NCI-H1436 treated with DMSO at 0.1 percent for 48 hours (cell line): ENCODE measurements at places on chromosomes 1 and 21.

- no peak for DNase-seq
Observed at GRCh38 chr1:218492874-218493273, 147.7 kb downstream of the TGFB2 start.

DNA sequence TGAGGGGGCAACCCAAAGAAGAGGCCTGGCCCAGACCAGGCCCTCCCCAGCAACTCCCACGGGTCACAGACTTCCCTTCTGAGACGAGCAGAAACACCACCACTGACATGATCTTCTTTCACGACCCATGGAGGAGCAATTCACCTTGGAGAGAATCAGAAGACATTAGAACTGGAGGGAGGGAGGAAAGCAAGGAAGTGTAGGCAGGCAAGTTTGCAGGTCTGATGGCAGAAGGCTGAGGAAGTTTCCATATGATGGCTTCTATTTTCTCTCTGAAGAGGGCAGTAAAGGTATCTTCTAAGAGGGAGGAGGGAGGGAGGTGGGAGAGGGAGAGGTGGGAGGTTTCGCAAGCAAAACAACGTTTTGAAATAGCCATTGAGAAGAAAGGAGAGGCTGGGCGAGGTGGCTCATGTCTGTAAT, 1.4 kb upstream of the UBXN10 start:
- DNase-seq = no peak

- DNase-seq = no peak
Observed at GRCh38 chr1:218476385-218476784, 131.2 kb downstream of the TGFB2 start.

GRCh38 chr1:88462488-88463261, 221.4 kb upstream of the PKN2 start:
- DNase-seq = no peak

DNA sequence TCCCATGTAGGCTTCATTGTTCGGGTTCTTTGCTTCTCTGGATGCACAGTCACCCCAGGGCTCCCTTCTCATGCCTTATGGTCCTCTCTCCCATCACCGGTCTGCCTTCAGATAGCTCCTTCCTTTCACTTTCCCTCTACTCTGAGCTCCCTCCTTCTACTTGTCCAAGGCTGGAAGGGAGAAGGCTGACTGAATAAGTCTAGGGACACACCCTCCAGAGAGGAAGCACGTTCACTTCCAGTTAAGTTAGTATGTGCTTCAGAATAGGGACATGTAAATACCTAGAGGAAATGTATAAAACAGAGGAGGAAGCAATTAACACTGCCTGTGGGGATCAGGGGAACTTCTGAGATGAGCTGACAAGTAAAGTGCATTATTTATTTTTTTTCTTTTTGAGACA, 23.5 kb downstream of the CXADR start:
- no peak for DNase-seq

- DNase-seq = no peak
Observed at GRCh38 chr1:234979296-234980279, 149.0 kb downstream of the TOMM20 start.

DNA sequence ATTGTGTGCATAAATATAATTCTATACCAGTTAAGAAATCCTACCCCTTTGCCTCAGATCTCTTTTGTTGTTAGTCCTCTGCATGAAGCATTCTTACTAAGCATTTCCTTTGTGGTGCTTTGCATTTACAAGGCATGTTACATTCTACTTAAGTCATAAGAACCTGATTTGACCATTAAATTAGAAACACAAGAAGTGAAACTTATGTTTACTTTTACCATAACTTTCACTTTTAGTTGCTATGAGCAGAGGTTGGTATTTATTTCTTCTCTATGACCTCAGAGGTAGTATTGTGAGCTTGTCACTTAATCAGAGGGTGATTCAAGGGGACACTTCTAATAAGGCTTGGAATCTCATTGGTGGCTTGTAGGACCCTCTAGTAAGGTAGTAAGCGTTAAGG, 9.0 kb downstream of the FAM20B start:
- DNase-seq = no peak

DNA sequence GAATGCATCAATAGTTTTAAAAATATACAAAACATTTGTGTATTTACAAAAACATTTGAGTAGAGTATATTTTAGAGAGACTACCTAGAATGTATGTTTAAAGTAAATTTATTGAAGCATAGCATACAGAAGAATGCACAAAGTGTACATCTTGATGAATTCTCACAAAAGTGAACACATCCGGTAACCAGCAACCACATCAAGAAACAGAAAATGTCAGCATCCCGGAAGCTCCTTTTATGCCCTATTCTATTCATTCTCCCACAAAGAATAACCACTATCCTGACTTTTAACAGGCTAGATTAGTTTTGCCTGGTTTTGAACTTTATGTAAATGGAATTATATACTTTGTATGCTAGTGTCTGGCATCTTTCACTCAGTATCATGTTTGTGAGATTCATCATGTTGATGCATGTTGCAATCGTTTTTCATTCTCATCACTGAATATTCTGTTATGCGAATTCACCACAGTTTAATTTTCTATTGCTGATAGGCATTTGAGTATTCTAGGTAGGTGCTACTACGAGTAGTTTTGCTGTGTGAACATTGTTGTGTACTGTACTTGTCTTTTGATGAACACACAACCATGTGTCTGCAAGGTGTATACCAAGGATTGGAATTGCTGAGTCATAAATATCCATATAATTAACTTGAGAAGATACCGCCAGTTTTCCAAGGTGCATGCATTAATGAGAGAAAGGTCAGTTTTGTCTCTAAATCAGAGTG, 75.4 kb downstream of the CACHD1 start:
- DNase-seq = no peak

DNA sequence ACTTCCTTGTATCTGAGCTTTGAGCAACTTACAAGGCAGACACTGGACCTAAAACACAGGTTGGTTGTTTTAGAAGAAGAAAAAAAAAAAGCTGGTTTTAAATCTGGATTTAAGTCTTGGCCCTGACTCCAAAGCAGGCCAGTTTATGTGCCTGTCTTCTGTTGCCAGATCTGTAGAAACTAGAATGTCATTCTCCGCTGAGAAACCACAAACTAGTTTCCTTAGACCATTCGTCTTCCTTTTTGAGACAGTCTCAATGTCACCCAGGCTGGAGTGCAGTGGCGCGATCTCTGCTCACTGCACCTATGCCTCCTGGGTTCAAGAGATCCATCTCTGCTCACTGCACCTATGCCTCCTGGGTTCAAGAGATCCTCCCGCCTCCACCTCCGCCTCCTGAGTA, 33.9 kb downstream of the APP start:
- no peak for DNase-seq

- no peak for DNase-seq
Observed at GRCh38 chr1:75396745-75397144, 214.2 kb downstream of the SLC44A5 start.

DNA sequence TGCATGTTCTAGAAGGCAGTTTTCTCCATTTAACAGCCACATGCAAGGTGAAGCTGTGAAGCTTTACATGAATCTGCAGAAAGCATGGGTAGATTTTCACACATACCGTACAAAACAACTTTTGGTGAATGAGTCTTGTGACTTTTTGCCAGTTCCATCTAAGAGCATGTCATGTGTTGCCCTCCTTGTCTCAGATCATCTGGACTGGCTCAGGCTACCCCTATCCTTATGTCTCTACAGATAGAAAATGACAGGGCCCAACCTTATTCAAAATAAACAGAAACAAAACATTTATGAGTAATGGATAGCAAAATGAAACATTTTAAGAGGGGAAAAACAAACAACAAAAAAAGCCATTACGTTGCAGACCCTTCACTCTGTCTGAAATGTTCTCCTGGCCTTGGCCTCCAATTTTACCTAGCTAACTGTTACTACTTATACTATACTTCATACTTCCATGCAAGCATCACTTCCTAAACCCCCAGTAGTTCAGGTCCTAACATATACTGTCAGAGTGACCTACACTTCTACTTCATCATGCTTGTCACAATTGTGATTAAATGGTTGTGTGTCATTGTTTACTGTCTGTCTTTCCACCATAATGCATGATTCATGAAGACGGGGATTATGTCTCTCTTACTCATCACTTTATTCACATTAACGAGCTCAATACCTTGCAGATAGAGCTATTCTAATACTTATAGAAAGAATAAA, 39.0 kb downstream of the LRRC8C start:
- no peak for DNase-seq

GRCh38 chr1:48744032-48744431, 32.7 kb downstream of the BEND5 start:
- no peak for DNase-seq

- DNase-seq = no peak
Observed at GRCh38 chr21:25425156-25425555, 182.1 kb downstream of the MRPL39 start.

- DNase-seq = no peak
Observed at GRCh38 chr1:184870319-184870718, 104.0 kb downstream of the NIBAN1 start.

DNA sequence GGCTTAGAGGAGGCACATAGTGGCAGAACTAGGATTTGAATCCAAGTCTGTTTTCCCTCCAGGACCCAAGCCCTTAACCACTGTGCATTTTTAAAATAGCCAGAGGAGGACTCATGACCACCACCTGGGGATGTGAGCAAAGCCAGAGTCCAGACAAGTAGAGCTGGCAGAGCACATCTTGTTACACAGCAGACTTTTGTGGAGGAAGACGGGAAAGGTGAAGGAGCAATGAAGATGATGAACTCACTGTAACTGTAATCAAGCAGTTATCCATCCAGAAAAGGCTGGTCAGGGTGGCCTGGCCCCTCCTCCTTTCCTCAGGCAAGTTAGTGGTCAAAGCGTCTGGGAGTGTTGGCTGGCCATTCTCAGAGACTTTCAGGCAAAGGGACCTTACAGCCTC, 50.9 kb downstream of the SLC44A3 start:
- DNase-seq = no peak

- no peak for DNase-seq
Observed at GRCh38 chr1:176733661-176734060, 270.7 kb downstream of the PAPPA2 start.

DNA sequence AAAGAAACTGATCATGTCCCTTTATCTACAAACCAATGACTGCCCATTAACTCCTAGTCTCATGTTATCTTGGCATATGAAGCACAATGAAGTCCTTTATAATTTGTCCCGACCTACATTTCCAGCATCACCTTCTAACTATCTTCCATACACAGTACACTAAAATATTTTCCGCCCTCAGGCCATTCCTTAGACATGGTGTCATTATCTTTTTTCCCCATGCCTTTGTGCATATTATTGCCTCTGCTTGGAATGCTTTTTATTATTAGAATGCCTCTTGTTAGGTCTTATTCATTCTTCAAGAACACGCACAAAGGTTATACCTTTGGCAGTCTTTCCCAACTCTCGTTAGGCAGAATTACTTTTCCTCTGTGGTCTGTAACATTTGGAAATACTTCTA, 39.6 kb downstream of the ATG4C start:
- no peak for DNase-seq

DNA sequence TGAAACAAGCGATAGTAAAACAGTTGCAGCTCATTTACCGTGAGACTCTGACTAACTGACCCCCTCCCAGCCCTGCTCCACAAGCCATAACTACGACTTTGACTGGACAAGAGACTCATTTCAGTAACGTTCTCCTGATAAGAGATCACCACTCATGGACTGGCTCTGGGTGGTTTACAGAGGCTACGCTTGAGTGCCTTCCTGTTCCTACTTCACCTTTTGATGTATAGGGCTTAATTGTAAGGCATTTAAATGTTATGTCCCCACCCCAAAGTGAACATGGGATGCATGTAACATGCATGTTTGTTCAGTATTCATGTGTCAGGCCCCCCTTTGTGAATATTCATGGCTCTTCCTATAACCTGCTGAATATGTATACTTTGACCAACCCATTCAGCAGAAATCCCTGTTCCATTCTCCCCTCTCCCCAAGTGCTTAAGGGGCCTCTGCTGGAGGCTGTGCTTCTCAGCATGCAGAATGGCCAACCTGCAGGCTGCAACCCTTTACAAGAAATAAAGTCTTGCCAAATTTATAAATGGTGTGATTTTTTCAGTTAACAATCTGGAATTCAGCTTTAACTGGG, 50.7 kb upstream of the SPOCD1 start:
- no peak for DNase-seq

DNA sequence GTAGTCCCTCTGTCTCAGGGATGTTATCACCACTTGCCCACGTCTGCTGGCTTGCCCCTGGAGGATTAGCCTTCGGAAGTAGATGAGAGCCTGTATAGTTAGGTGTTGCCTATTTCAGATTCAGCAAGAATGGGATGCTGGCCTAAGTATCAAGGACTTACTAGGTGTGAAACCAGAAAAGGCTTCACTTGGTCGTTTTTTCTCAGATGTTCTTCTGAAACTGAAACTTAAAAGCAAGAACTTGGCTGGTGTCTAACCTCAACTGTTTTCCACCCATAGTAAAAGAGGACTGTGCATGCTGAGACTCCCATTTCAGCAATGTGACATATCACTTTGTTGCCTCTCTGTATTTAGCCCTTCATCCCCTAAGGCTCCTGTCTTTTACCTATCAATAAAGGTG, 67.0 kb upstream of the LRRC53 start:
- no peak for DNase-seq

DNA sequence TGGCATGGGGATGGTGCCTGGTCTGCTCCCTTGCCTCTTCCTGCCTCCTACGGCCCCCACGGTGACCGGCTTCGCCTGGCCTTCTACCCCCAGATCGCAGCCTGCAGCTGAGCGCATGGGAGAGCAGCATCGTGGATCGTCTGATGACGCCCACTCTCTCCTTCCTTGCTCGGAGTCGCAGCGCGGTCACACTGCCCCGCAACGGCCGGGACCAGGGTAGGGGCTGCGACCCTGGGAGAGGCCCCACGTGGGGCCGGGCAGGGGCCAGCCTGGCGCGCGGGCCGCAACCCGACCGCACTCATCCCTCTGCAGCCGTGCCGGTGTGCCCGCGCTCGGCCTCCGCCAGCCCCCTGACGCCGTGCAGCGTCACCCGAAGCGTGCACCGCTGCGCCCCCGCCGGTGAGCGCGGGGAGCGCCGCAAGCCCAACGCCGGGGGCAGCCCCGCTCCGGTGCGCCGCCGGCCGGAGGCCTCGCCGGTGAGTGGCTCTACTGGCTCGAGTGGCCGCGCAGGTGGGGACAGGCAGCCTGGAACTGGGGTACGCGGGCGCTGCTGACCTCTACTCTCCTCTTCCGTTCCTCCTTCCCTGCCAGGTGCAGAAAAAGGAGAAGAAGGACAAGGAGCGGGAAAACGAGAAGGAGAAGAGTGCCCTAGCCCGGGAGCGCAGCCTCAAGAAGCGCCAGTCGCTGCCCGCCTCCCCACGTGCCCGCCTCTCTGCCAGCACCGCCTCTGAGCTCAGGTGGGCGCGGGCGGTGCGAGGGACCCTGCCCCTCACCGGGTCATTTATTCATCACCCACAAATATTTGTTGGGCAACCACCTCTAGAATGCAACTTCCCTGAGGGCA, 20.4 kb downstream of the MAP7D1 start:
- DNase-seq = no peak
